ENCODE measurements at places on chromosomes 2 and 18. TPM values are rescaled to one million over a fixed set of nuclear protein-coding genes. Genes with fewer than 3 reads are reported as not detected.

DNA sequence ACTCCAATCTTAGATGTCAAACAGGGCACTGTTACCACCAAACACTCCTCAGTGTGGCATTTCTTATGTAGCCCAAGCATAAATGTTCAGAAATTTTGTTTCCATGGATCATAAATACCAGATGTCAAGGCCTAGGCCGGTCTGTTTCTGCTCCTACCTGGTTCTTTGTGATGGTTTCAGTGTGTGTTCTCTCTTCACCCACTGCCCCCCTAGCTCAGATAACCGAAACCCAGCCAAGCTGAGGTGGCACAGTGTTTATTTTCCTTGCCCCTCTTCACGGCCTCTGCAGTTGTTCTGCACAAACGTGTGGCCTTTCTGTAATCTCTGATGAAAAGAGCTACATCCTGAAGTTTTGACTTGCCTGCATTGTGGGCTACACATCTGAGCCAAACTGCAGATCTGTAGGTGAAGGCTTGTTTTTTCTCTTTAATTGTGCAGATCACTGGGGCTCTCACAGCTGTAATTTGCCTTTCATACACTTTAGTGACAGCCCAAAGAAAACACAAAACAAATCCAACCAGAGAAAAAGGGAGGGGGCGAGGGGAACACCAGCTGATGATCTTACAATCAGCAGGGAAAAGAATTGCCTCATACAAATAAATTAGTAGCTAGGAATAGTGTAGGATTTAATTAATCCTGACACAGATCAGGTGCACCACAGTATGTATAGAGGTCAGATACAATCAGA lies 99.1 kb downstream of the NRP2 start:
- no peak for DNase-seq

DNA sequence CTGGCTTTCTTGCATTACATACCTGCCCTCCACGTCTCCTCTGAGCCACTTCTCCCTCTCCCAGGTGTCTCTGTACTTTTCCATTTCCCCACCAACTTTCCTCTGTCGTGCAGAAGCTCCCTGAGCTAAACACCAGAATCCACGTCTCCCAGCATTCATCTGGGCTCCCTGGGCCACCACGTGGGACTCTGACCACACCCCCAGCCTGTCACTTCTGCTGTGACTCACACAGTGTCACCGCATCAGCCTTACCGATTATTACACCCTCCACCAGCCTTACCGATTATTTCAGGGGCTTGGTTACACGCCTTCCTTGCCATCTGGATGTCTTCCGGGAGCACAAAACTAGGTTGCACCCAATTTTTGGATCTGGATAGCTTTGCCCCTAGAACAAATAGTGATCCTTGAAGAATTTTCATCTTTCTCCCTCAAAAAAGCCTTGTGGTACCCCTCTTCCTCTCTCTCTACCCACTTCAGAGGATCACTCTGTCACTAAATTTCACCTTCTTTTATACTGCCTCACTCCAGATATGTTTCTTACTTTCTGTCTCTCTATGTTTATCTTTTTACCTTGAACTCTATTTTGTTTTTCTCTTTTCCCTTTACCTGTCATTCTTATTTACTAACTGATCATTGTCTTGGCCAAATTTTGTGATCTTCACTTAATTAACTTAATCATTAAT lies 136.9 kb upstream of the CAB39 start:
- DNase-seq = peak; percentile 14

DNA sequence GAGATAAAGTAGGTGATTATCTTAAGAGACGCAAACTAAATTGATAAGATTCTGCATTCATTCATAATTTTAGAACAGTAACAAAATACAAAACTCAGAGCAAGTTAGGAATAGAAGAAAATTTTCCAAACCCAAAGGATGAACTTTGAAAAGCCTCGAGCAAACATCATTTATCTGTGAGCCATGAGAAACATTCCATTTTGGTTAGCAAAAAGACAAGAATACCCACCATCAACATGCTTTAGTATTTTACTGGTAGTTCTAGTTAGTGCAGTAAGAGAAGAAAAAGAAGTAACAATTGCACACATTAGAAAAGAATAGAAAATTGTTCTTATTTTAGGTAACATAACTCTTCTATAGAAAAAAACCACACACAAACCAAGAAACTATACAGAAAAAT lies 291.3 kb upstream of the TCF4 start:
- no peak for DNase-seq

DNA sequence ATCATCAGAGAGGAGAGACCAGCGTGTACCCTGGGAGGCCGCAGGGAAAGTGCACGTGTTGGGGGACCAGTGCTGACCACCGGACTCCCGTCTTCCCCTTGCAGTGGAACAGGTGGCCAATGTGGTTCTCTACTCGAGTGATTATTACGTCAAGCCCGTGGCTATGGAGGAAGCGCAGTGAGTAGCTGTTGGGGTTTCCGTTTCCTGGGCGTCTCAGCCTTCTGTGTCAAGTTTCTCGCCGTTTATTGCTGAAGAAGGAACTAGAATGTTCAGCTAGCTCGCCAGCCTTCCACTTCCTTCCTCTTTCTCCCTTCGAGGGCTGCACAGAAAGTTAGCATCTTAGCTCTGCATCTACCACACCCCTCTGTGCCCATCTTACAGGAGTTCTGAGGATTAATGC lies 22.8 kb upstream of the DGKD start:
- peak; percentile 70 for DNase-seq

GRCh38 chr2:224984637-224985036 lies 57.6 kb downstream of the DOCK10 start:
- no peak for DNase-seq

DNA sequence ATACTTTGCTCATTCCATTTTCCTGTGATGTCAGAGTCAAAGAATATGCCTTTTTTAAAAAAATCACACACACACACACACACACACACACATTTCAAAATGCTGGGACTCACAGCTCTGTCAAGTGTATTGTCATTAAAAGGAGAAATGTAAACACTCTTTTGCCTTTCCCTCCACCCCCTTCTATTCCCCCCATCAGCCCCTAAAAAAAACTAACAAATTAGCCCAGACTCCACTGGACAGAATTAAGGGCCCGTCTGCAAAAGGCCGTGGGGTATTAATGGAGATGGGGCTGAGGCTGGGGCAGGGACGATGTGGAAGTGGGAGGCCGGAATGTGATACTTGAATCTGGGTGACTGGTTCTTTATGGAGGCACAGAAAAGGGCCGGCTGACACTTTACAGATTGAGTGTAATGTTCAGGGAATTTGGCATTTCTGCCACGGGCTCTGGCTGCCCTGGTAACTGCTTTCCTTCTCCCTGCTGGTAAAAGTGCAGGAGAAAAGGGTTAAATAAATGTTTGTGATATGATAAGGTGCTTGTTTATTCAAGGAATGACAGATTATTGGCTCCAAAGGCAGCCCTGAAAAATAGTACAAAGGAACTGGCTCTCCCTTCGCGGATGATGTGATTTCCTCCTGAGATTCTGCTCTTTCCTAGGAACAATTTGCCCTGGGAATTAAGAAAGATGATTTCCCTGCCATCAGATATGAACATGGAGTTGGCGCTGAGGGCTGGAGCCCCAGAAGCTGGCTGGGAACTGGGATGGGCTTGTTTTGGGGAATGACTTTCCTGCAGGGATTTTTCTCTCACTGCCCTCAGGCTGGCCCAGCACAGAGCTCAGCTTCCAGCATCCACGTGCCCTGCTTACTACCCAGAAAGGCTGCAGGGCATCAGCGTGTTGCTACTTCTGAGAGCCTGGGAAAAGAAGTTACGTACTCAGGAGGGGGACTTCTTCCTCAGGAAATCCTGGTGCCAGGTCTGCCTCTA lies 52.8 kb upstream of the CTAGE1 start:
- no peak for DNase-seq

- DNase-seq = no peak
Measured at GRCh38 chr2:219323434-219323833, 9.1 kb downstream of the RESP18 start.

DNA sequence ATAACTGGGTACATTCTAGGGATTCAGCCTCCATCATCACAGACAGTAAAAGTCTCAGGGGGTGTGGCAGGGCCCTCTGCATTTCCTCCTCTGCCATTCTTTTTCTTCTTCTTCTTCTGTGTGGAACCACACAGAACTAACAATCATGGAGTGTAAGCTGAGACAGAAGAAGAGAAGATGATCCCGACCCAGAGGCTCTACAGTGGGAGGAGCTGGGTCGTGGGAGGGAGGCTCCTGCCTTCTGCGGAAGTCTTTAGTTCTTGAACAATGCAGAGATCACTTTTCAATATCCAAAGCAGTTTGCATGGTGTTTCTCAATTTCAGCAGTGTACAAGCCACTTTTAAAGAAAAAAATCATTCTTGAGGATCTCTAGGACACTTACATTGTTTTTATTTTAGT lies 80.9 kb downstream of the KCNS3 start:
- no peak for DNase-seq

- DNase-seq = no peak
Measured at GRCh38 chr2:6968319-6969100, 51.3 kb downstream of the RNF144A start.

GRCh38 chr18:41444943-41445342 lies 510.1 kb upstream of the PIK3C3 start:
- DNase-seq = no peak

- no peak for DNase-seq
Measured at GRCh38 chr18:22650247-22650646, 232.5 kb upstream of the CTAGE1 start.

DNA sequence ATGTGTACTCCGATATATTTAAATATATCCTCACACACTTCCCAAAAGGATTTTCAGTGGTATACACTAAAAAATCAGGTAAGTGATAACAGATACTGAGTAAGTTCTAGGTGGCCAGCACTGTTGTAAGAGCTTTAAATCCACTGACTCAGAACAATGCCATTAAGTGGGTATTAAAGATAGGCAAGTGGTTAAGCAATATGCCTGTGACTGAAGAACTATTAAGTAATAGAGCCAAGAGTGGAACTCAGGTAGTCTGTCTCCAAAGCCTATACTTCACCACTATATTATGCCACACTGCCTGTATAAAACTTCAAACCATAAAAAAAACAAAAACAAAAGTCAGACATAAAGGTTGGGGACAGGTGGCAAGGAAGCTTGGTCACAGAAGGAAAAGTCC lies 37.2 kb downstream of the THUMPD2 start:
- DNase-seq = no peak

DNA sequence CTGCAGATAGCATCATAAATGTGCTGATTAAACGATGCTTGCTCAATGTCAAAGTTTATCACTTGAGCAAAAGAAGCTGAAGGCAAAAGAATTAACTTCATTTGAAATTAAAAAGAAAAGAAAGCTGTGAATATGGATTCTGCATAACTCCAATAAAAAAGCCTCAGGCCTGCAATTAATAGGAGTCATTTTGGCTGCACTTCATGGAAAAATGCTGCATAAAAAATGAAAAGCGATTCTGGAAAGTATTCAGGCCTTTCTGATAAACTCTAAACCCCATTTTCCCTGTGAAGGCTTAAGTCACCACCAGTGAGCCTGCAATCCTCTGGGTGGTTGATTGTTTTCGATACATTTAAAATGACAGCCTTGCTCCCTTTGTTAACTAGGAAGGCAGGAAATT lies 1793.4 kb downstream of the SUCLG1 start:
- DNase-seq = no peak

DNA sequence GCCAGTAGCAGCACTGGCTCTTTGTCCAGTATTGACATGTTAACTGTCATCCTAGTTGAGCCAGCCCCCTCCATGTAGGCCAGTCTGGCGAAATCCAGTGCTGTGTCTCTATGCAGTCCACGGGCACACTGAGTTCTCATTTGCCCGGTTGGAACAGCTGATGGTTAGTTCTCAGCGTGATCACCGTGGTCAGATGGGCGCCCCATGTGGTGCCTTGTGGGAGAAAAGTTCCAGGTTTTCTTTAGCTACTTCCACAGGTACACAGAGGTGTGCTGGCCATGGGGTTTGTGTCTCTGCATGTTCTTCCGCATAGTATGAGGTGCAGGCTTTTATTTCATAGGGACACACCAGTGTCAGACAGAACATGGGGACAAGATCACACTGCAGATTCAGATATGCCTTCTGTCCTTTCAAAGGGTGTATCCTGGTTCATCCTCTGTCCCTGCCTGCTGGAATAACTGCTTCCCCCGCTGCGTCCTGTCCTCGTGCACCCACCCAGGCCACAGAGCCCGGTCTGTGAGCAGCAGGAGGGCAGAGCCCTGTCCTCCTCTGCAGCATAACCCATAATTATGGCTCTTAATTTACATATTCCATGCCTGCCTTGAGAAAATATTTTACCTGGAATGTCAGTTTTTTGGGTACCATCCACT lies 334.1 kb downstream of the GBX2 start:
- no peak for DNase-seq

GRCh38 chr2:63743170-63743981 lies 98.3 kb upstream of the UGP2 start:
- DNase-seq = no peak

GRCh38 chr2:242058116-242058680 lies 188.7 kb downstream of the RTP5 start:
- no peak for DNase-seq

- DNase-seq = no peak
Measured at GRCh38 chr2:181573140-181573736, 83.7 kb downstream of the CERKL start.

- no peak for DNase-seq
Measured at GRCh38 chr2:127185705-127186104, 34.4 kb downstream of the CYP27C1 start.

DNA sequence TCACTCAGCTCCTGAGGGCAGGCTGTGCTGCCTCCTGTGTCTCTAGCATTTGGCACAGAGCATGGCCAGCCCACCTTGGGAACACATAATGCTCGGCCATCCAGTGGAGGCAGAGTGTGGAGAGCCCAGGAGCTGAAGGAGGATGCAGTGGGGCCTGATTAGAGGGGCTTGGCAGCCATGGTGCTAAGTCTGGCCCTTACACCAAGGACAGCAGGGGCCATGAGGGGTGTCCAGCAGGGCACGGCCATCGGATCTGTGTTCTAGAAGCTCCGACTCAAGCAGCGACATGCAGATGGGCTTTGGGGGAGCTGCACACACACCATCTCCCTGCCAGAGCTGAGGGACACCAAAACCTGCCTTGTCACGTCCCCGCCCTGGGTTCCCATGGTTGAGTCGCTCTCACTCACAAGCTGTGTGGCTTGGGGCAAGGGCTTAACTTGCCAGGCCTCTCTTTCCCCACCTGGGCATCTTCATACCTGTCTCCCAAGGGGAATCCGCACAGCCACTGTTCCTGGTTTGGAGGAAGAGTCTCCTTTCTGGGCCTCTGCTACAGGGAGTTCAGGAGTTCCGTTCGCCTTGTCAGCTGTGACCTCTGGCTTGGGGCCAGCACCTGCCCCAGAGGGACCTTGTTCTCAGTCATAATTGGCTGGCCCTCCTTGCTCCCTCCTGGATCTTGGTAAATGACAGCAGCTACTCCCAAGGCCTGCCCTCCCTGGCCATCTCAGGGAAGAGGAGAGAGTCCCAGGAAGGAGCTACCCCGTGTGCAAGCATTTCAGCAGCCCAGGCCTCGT lies 1.3 kb upstream of the TOGARAM2 start:
- DNase-seq = no peak

GRCh38 chr2:27830656-27831055 lies 59.1 kb downstream of the MRPL33 start:
- DNase-seq = no peak

GRCh38 chr2:65292106-65292400 lies 64.4 kb downstream of the ACTR2 start:
- DNase-seq = no peak

- no peak for DNase-seq
Measured at GRCh38 chr2:29207352-29208148, 92.3 kb downstream of the CLIP4 start.

- DNase-seq = no peak
Measured at GRCh38 chr2:4964001-4964540, 728.1 kb upstream of the SOX11 start.

The SEPTIN10 gene
- 0.13 TPM for total RNA-seq

The ERICH2 gene
- not detected for total RNA-seq

The SULT1C4 gene
- not detected for total RNA-seq

The C1QL2 gene
- total RNA-seq = not detected

The AGXT gene
- not detected for total RNA-seq

The APLF gene
- 3.0 TPM for total RNA-seq

The RASGRP3 gene
- total RNA-seq = 3.6 TPM

Data from activated T-helper 1 cell treated with anti-CD3 and anti-CD28 coated beads, Interleukin-12 subunit alpha, Interleukin-12 subunit beta, Interleukin-2, Interleukin-4 antibody, amounts not matched to agents 30 ng/mL and 10 ng/mL and 1 ng/mL, durations not matched to agents 14 hours and 24 hours and 36 hours (primary cell).